Naive thymus-derived CD4-positive, alpha-beta T cell (primary cell): ENCODE measurements at places on chromosomes 2 and 18. TPM values are rescaled to one million over a fixed set of nuclear protein-coding genes. Genes with fewer than 3 reads are reported as not detected.

- no peaks in the 10 kb centered on the region for H3K27me3 ChIP-seq
- DNase-seq: no peak
- no peaks in the 10 kb centered on the region for H3K36me3 ChIP-seq
- H3K27ac ChIP-seq: no peak overlapping the region
Measured at GRCh38 chr18:24811950-24812681, 351.7 kb downstream of the HRH4 start.

- H3K4me1 ChIP-seq: no peaks in the 10 kb centered on the region
- H3K4me3 ChIP-seq: no peak overlapping the region
- no peak overlapping the region for H3K27ac ChIP-seq
- H3K27me3 ChIP-seq: no peaks in the 10 kb centered on the region
- no peak for DNase-seq
Measured at GRCh38 chr2:138185827-138186226, 221.6 kb downstream of the HNMT start.

DNA sequence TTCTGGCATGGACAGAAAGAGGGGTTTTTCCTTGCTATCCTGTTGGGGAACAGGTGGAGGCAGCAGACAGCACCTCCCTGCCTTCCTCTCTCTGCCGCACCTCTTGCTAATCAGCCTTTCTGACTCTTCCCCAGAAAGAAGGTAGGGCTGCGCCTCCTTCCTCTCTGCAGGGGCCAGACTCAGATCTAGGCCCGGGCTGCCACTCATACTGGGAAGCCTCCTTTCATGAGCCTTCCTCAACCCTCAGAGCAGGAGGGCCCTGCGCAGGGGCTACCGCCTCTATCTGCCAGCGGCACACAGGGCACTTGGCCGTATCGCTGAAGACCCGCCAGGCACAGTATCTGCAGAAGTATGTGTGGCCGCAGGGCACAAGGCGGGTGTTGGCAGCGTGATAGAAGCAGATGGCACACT is 7.1 kb downstream of the NEURL3 start:
- no peak overlapping the region for H3K27ac ChIP-seq
- no peaks in the 10 kb centered on the region for H3K4me1 ChIP-seq
- H3K36me3 ChIP-seq: no peaks in the 10 kb centered on the region

- H3K27ac ChIP-seq: no peak overlapping the region
- no peaks in the 10 kb centered on the region for H3K27me3 ChIP-seq
- no peaks in the 10 kb centered on the region for H3K36me3 ChIP-seq
- DNase-seq: no peak
- H3K4me3 ChIP-seq: no peak overlapping the region
Measured at GRCh38 chr2:60025496-60025895, 528.0 kb downstream of the BCL11A start.

DNA sequence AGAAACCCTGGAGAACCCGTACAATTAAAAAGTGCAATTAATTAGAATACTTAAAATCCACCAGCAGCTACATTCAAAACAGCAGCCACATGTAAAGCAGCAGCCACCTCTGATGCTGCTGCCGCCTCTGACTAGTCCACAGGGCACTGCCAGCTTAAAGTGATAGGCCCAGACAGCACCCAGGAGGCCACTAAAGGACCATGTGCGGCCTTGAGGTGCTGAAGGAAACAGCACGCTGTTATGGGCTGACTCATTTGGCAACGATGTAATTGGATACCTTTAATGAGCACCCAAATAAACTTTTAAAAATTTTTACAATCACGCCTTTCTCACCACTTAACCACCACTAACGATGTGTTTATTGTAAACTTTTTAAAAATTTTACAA is 209.3 kb upstream of the NCKAP5 start:
- H3K4me1 ChIP-seq: no peaks in the 10 kb centered on the region
- no peak for DNase-seq
- no peaks in the 10 kb centered on the region for H3K36me3 ChIP-seq
- no peak overlapping the region for H3K4me3 ChIP-seq
- H3K27me3 ChIP-seq: no peaks in the 10 kb centered on the region

DNA sequence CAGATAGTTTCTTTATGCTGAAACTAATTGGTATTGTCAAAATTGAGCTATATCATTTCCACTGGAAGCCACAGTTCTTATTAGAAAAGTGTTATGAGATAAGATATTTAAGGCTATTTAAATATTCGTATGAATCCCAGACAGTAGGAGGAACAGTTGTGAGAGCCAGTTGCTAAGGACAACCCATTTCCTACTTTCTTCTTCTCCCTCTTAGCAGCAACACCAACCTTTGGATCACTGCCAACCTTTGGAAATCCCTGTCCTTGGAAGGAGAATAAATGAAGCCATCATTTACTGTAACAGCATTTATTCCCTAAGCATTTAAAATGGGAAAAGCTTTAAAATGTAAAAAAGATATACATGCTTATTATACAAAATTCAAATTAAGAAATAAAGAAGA is 85.8 kb downstream of the PLCL1 start:
- peak overlapping the region; percentile 25 for H3K27ac ChIP-seq
- H3K4me1 ChIP-seq: peaks cover 54% of the 10 kb centered on the region
- no peak overlapping the region for H3K4me3 ChIP-seq
- H3K36me3 ChIP-seq: no peaks in the 10 kb centered on the region
- no peak for DNase-seq

DNA sequence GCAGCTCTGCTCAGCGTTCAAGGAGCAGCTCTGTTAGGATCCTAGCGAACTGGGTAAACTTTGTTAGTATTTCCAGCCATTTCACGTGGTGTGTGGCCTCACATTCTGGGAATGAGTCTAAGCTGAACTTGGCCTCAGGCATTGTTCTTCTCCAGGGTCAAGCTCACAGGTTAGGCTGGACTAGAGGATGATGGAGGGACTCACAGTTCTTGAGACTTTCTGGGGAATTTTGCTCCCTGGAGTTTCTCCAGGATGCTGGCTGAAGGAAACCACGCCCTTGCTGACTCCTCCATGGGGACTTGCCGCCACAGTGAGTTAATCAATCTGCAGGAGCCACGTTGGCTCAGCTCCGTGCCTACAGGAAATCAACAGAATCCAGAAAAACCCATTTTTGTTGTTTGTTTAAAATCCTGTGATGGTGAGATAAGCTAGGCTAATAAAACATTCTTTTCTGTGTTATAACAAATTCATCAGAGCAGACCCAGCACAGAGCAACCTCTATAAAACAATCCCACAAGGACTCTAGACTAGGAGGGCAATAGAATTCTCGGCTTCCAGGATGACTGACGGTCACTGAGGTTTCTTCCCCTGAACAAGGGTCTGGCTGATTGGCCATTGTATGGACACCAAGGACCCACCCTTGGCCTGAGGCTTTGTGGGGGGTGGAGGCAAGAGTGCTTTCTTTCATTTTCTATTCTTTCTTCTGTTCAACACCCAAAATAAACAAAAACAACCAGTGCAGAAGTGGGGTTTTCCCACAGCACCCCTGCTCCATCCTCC is 12.6 kb downstream of the CNDP1 start:
- no peak overlapping the region for H3K27ac ChIP-seq
- H3K4me1 ChIP-seq: no peaks in the 10 kb centered on the region
- no peak for DNase-seq
- H3K36me3 ChIP-seq: no peaks in the 10 kb centered on the region
- H3K4me3 ChIP-seq: no peak overlapping the region

Gene PARD3B
- polyA plus RNA-seq: 0.22 TPM

Gene GAL3ST2
- polyA plus RNA-seq: not detected

Gene TNFRSF11A
- polyA plus RNA-seq: not detected

Gene THOC1
- polyA plus RNA-seq: 15.1 TPM
